ENCODE measurements at places on chromosomes 6 and 20.

DNA sequence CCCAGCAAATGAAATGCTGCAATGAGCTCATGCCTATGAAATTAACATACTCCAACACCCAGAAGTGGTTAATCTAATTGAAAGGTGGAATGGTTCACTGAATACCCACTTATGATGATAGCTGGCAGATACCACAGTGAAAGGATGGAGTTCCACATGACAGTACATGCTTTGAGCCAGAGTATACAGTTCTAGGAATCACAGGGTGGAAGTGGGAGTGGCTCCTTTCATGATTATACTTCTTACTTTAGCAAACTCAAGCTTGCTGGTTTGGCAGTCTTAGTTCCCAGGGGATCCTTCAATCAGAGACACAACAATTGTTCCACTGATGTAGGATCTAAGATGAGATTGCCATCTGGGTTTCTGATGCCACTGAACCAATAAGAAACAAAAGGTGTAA, 21.5 kb downstream of the CD164 start:
- DNase-seq: no peak

DNA sequence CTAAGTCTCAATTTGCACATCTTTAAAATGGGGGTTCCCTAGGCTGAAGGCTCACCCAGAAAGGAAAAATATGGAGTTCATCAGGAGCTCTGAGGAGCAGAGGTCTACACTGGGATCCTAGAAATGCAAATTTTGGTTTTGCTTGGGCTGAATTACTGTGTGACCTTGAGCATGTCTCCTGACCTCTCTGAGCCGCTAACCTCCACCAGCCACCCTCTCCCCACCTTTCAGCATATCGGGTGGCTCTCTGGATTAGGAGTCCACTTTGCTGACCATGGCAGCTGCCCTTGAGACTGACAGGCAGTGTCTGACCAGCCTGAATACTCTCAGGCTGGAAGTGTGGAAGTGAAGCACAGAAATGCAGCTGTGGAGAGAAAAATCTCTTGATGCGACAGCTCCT, 165.9 kb upstream of the LRFN2 start:
- no peak for DNase-seq

GRCh38 chr20:4009309-4009708, 6.0 kb downstream of the RNF24 start:
- DNase-seq: no peak

DNA sequence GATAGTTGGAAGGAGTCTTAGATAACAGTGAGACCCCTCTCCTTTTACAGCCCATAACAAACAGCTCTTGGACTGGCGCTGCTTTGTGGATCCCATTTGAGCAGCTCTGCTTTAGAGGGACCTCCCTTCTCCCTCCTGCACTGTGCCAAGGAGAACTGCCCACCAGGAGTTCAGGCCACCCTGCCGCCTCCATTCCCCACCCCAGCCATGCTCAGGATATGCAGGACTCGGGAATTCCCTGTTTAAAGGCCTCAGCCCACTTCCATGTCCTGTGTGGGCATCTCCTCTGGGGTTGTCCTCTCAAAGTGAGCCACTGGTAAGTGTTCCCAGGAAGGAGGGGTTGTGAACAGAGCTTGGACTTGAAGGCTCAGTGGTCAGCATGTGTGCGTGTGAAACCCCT, 312.6 kb upstream of the RNF24 start:
- DNase-seq: no peak

DNA sequence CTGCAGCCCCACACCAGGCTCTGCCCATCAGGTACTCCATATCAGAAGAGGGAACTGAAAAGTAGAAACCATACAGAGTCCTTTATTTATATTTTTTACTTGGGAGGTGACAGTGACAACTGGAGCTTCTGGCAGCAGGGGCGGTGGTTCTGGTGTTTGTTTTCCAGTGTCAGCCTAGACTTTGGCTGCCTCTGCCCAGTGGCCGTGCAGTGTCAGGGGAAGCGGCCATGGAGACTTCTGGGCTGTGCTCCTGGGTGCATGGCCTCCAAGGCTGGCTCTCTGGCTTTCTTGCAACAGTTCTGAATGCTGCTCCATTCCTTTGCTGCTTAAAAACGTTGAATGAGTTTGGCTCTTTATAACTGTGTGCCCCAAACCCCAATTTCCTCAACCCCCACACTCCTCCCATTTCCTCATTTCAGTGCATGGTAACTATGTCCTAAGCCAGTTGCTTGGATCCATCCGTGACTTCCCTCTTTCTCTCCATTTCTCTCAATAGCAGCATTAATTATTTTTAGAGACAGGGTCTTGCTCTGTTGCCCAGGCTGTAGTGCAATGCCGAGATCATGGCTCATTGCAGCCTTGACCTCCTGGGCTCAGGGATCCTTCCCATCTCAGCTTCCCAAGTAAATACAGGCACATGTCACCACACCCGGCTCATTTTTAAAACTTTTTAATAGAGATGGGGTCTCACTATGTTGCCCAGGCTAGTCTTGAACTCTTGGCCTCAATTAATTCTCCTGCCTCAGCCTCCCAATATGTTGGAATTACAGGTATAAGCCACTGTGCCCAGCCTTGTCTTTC, 141.1 kb upstream of the SGK1 start:
- DNase-seq: no peak

DNA sequence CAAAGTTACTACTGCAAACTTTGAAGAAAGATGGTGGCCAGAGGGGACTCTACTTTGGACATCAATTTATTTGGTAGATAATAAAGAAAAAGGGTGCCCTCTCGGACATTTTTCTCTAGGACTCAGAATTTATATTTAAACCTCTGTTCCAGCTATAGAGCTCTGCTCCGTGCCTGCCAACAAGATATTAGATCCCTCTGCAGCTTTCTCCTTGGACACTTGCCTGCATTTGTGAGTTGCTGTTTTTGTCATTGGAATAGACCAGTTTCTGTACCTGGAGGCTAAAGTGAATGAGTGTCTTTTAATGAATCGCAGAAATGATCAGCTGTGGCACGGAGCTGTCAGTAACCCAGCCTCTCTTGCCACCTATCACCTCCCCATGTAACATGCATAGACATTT, 253.5 kb downstream of the NRN1 start:
- no peak for DNase-seq

DNA sequence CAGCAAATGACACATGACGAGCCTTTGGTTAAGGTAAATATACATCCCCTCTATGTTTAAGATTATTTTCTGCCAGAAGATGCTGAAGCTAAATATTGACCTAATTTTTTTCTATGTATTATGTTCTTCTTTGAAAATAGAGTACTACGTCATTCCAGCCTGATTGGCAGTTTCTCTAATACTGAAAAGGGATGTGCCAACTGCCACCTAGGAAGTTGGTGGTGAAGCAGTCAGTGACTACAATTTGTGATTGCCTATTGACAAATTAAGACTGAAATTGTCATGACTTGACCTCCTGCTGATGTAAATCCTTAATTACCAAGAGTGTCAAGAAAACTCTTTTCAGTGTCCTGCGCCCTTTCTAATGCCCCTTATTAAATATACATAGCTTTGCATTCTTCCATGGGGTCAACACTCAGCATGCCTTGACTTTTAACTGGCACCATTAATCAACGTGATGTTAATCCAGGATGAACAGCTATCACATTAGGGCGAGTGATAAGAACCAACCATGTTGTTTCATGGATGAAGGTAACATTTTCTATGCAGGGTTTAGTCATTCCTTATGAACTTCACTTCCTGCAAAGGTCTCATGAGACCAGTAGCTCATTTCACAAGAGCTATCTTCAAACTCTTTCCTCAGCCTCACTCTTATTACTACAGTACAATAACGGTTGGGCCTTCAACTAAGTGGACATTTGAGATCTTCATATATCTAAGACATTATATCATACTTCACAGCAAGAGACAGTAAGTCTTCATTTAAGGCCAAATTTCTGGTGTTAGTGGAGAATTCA, 22.5 kb upstream of the SGK1 start:
- no peak for DNase-seq

DNA sequence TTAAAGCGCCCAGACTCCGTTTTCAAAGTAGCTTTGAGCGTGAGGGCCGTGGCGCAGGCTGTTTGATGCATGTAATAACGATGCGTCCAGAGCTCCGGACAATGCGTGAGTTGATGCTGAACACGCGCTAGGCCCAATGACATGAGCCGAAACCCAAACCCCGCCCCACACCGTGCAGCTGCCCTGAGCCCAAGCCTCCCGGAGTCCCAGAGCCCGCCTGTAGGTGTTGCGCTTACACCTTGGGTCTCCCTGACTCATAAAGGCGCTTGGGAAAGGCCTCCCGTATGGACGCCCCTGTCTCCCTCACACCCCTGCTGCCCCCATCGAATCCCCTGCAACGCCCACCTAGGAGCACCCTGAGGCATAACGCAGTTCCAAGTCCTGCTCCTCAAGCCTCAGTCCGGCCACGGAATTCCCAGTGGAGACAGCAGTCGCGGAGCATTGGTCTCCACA, 87.6 kb downstream of the ERMARD start:
- no peak for DNase-seq

DNA sequence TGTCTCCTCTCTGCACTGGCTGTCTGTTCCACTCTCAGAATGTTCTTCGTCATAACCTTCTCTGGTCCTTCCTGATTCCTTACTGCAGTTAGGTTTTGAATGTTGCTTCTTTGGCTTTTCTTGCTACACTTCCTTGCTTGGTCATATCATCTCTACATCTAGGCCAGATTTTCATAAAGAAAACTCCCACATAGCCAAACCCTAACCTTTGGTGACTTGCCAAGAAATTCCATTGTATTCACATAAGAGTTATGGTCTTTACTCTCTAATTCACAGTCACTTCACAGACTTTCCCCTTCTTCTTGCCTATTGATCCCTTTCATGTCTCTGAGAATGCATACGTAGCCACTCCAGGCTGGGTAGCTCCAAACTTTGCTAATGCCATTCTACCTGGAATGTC, 41.9 kb upstream of the SIM1 start:
- no peak for DNase-seq

DNA sequence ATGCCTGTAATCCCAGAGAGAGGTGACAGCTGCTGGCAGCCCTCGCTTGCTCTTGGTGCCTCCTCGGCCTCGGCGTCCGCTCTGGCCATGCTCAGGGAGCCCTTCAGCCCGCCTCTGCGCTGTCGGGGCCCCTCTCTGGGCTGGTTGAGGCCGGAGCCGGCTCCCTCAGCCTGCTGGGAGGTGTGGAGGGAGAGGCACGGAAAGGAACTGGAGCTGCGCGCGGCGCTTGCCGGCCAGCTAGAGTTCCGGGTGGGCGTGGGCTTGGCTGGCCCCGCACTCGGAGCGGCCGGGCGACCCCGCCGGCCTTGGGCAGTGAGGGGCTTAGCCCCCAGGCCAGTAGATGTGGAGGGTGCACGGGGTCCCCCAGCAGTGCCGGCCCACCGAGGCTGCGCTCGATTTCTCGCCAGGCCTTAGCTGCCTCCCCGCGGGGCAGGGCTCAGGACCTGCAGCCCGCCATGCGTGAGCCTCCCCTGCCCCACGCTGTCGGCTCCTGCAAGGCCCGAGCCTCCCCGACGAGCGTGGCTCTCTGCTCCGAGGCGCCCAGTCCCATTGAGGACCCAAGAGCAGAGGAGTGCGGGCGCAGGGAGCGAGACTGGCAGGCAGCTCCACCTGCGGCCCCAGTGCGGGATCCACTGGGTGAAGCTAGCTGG, 34.6 kb downstream of the C6orf52 start:
- DNase-seq: no peak

DNA sequence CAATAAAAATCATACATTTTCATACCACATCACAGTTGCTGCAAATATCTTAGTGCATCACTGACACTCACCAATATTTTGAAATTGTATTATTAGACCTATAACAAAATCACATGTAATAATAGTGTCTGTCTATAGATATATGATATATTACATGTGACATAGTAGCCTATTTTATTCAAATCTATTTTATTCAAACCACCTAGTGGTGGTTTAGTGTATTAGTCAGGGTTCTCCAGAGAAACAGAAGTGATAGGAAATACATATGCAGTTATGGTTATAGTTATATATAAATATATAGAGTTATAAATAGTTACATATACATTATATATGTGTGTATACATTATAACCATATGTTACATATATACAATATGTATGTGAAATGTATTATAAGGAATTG, 366.5 kb upstream of the ARID1B start:
- DNase-seq: no peak

- DNase-seq: no peak
Measured at GRCh38 chr6:28920281-28920680, 3.5 kb downstream of the TRIM27 start.

DNA sequence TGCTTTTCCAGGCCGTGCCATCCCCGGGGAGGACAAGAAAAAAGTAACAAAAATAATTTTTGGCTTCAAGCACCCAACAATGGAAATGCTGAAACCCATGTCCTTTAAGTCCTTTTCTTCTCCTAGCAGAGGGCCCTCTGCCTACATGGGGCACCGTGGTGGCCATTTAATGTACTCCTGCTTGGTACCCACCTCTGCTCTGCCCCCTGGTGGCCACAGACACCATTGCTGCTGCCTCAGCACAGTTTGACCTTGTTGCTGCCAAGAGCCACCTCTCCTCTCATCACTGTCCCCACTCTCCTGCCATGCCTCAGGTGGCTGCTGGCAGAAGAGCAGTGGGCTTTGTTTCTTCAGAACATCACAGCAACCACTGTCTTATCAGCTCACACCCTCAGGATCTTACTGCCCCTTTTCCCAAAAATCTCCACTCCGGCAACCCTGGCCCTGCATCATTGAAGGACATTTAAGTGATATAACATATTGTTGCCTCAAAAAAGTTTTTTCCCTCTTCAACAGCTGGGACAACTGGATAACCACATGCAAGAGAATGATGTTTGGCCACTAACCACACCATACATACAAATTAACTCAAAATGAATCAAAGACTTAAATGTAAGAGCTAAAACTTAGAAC, 12.9 kb upstream of the ARMC2 start:
- peak; percentile 76 for DNase-seq

DNA sequence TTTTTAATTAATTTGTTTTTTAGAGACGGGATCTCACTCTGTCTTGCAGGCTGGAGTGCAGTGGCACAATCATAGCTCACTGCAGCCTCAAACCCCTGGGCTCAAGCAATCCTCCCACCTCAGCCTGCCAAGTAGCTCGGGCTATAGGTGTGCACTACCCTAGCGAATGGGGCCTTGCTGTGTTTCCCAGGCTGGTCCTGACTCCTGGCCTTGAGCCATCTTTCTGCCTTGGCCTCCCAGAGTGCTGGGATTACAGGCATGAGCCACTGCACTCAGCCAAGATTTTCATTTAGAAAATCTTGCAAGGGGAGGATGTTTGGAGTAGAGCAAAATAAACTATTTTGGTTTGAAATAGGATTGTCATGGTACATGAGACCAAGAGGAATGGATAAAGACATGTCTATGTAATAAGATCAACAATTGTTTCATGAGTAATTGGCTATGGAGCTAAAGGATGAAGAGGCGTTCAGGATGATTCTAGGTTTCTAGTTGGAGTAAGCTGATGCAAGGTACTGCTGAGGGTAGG, 237.8 kb downstream of the UST start:
- DNase-seq: no peak

DNA sequence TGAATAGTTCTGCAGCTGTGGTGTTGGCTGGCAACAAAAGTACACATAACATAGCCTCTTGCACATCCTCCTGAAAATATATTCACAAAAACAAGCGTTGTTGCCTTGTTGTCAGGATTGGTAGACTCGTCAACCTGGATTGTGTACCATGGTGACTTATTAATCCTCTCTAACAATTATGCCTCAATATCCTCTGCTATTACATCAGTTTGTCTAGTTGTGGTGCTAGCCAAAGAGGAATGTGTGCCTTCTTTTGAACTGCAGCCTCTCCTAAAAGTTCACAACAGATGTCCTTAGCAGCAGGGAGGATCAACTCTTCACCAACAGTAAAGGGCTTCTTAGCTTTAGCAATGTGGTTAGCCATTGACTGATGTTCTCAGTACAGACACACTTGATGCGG, 3.6 kb upstream of the SF3B5 start:
- DNase-seq: no peak

All from activated T-cell treated with anti-CD3 and anti-CD28 coated beads for 1 hour (primary cell).